ENCODE measurements at places on chromosomes 13 and 19.

- no peak for DNase-seq
Observed at GRCh38 chr19:53647792-53648191, 16.0 kb downstream of the DPRX start.

DNA sequence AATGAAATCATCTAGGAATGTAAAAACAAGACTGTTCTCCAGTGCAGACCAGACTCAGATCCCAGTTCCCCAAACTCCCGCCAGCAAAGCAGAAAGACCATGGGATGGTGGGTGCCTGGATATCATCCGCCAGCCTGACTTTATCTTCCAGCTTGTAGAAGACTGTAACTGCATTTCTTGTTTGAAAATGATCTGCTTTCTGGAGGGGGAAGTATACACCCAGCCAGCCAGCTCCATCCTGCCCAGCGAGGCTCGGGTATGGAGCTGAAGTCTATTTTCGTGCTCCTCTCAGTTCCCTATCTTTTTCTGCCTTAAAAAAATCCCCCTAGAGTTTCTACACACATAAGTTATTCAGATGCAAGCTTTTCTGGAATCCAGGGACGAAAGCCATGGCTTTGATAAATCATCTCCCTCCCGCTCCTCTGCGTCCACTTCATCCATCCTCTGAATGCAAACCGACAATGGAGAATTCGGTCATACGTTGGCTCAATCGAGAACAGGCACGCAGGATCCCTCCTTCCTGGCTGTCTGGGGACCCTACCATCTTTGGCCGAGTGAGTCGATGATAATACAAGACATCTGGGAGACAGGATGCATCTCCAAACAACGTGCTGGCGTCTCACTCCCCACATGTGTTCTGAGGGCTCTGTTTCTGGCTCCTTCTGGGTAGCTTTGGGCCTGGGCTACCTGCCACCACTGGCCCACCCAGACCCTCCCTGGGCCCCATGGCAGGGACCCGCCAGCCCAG, 31.2 kb downstream of the CEBPG start:
- no peak for DNase-seq

GRCh38 chr13:75359266-75359665, 122.7 kb downstream of the TBC1D4 start:
- no peak for DNase-seq

GRCh38 chr13:113013303-113013702, 44.3 kb downstream of the MCF2L start:
- DNase-seq, result no peak

- DNase-seq, result no peak
Observed at GRCh38 chr13:25227690-25228089, 55.6 kb upstream of the AMER2 start.

DNA sequence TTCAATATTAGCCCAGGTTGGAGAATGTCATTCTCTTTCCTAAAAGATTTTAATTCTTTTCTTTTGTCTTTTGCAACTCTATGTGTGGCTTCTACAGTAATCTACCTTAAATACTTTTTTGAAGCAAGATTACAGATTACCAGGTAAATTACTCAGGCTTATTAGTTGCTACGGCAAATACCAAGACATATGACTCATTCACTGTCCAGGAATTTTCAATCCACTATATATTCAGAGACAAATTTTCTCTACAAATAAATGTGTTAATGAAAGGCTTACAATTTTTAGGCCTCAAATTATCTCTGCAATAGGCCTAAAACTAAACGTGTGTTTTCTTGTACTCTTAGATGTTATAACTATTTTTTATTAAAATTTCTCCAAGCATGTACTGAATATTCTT, 631.3 kb downstream of the DIAPH3 start:
- DNase-seq, result no peak

- DNase-seq, result no peak
Observed at GRCh38 chr13:51523082-51523518, 61.2 kb upstream of the WDFY2 start.

DNA sequence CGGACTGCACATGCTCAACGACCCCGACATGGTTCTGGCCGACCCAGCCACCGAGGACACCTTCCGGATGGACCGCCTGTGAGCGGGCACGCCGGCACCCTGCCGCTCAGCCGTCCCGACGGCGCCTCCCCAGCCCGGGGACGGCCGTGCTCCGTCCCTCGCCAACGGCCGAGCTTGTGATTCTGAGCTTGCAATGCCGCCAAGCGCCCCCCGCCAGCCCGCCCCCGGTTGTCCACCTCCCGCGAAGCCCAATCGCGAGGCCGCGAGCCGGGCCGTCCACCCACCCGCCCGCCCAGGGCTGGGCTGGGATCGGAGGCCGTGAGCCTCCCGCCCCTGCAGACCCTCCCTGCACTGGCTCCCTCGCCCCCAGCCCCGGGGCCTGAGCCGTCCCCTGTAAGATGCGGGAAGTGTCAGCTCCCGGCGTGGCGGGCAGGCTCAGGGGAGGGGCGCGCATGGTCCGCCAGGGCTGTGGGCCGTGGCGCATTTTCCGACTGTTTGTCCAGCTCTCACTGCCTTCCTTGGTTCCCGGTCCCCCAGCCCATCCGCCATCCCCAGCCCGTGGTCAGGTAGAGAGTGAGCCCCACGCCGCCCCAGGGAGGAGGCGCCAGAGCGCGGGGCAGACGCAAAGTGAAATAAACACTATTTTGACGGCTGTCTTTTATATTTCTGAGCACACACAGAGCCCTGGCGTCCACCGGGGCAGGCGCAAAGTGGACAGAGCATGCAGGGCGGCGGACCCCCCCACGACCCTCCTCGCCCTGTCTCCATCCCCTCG, 13.6 kb downstream of the COMP start:
- no peak for DNase-seq

DNA sequence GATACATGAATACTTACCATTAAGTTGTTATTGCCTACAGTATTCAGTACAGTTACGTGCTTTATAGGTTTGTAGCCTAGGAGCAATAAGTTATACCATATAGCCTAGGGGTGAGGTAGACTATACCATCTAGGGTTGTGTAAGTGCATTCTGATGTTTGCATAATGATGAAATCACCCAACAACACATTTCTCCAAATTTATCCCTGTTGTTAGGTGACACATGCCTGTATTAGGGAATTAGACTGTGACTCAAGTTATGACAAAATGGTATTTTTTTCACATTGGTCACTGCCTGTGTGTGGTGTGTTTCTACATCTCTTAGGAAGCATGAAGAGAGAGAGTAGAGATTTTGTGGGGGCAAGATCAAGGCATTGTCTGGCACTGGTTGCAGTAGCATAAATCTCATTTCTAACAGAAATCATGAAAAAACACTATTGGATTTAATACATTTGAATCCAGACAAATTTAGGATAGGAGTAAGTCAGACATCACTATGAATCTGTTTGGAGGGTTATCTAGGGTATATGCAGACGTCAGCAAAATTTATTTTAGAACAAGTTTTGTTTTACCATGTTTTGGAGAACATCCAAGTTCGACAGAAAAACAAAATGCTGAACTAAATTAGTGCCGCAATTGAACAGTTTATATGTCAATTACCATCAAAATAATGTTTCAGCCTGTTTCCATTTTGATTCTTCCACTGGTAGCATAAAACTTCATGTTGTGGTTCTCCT, 332.1 kb downstream of the LMO7 start:
- no peak for DNase-seq

DNA sequence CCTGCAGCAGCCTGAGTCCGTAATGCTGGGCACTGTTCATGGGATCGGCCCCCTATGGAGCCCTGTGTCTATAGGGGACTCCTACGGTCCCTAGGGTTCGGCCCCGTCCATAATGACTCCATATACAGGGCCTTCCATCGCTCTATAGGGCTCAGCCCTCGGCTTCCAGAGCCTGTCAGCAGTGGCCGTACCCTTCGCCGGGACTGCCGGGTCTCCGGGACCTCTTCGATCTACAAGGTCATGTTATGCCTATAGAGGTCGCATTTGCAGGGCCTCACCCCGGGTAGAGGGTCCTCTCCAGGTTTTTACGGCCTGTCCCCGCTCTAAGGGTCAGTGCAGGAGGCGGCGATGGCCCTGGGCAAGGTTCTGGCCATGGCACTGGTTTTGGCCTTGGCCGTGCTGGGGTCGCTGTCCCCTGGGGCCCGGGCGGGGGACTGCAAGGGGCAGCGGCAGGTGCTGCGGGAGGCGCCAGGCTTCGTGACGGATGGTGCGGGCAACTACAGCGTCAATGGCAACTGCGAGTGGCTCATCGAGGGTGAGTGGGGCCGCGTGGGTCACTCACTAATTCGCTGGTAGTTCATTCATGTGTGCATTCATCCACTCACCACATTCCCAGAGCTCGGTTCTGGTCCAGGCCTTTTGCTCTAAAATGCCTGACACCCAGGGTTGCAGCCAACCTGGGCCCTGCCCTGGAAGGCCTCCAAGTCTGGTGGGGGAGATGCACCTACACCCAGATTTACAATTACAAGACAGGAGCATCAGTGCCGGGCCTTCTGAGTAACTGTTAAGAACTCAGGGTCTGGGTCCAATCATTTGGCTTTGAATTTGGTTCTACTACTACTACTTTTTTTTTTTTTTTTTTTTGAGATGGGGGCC, 699 bp downstream of the MEGF8 start:
- DNase-seq, result no peak

DNA sequence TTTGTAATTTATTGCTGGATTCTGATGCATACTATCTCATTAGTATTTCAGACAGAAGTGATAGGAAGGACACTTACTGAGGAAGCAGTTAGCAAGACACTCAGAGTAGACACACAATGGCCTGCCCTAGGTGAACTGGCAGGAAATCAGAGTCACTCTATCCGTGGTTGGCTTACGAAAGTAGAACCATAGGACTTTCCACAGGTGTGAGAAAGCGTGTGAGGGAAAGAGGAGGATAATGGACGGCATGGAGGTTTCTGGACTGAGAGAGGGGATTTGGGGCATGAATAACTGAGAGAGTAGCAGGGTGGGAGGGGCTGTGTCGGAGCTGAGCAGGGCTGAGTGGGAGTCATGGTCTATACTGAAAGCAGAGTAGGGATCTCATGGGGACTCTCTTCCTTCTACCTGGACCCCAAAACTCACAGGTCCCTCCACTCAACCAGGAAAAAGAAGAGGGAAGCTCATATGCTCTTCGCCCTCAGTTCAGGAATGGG, 18.7 kb upstream of the EID2 start:
- DNase-seq, result no peak

DNA sequence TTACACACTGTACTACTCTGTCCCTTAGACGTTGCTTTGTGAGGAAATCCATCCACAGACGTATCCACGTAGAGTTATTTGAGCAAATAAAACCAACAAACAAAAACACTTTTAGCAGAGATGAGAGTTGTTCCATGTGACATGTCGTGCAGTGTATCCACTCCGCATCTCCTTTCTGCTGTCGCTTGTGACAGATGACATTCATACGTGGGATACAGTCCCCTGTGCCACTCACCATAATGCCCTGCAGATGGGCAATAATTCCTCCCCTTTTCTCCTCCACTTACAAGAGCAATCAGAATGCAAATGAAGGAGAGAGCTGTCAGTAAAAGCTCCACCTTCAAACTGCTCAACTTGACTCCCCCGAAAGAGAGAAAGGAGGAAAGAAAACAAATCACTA, 26.0 kb downstream of the IRS2 start:
- no peak for DNase-seq

GRCh38 chr13:46388846-46389245, 1.8 kb upstream of the RUBCNL start:
- DNase-seq, result no peak

DNA sequence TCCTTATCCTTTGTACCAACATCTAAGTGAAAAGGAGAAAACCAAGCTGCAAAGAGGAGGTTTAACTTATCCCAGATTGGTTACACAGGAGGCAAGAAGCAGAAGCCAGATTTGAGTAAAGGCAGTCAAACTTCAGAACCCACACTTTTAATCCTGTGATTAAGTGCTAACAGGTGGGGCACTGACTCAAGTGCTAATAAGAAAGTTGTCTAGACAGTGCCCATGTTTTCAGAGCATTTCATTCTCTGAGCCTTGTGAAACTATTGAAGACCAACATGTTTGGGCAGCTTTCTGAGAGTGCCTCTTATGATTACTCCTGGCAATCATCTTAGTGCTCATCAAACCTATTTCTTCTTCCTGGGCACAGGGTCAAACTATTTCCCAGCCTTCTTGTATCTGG, 380.8 kb downstream of the KCNRG start:
- no peak for DNase-seq

DNA sequence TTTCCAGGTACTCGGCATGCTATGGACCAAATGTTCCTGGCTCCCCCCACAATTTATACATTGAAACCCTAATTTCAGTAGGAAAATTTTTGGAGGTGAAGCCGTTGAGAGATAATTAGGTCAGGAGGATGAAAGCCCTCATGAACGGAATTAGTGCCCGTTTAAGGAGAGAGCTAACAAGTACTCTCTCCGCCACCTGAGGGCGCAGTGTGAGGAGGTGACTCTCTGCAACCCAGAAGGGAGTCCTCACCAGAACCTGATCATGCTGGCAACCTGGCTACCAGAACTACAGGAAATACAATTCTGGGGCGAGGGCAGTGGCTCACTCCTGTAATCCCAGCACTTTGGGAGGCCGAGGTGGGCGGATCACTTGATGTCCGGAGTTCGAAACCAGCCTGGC, 397.8 kb downstream of the SLITRK5 start:
- DNase-seq, result no peak

DNA sequence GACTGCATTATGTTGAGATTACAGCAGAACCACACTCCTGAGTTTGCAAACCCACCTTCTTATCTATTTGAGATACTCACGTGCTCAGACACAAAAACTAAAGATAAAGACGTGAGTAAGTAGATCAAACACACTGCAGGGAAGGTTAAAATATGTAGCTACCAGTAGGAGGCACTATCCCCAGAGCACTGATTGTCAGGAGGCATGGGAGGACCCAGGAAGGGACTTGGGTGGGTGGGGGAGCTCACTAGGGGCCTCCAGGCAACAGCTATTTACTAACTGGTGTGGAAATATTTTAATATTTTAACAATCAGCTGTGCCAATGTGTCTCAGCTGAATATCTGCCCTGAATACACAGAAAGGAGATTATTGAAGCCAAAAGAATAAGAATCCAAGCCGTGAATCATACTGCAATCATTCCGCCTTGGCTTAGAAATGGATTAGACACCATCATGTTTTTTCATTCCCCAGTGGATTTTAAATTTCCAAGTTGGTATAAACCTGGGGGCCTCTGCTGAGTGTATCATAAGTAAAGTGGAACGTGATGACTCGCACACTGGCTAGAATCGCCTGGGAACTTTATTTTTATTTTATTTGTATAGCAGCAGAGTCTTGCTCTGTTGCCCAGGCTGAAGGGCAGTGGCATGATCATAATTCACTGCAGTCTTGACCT, 73.2 kb upstream of the CACNA1A start:
- DNase-seq, result no peak

DNA sequence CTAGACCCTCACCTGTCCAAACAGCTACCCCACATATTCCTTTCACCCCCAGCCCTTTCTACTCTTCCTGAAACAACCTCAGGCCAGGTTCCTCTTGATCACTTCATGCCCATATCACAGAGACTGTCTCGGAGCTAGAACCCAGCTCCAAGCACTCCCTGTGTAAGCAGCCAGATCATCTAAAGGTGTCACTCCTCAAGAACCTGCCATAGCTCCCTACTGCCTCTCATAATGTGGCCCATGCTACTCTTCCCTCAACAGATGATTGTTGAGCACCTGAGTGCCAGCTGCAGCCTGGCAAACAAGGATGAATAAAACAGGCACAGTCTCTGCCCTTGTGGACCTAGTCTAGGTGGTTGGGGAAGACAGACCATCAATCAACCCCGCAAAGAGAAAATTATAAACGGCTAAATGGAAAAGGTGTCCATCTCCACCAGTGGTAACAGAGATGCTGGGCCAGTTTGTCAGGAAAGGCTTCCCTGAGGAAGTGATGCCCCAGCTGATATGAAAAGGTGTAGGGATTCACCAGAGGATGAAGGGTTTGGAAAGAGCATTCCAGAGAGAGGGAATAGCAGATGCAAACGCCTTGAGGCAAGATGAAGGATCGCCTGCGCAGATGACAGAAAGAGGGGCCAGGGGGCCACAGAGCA, 8.3 kb downstream of the EPS15L1 start:
- no peak for DNase-seq

GRCh38 chr13:45048890-45049407, 59.6 kb downstream of the GPALPP1 start:
- peak; percentile 4 for DNase-seq

Data from DMS153 (cell line).